ENCODE measurements at places on chromosomes 6 and 20. TPM values are rescaled to one million over a fixed set of nuclear protein-coding genes. Genes with fewer than 3 reads are reported as not detected.

GRCh38 chr20:2759603-2760296 is 40.7 kb downstream of the CPXM1 start:
- no peak overlapping the region for H3K27ac ChIP-seq
- H3K4me3 ChIP-seq = no peak overlapping the region
- H3K4me1 ChIP-seq = no peaks in the 10 kb centered on the region
- no peak for DNase-seq

GRCh38 chr6:110476046-110476849 is at the start of gene SLC22A16:
Gene SLC22A16, minus strand, starts transcription at chr6:110476613. Its CDS starts 39 bp downstream, at chr6:110476574.
- no peaks in the 10 kb centered on the region for H3K4me1 ChIP-seq
- no peak for DNase-seq
- no peaks in the 10 kb centered on the region for H3K27me3 ChIP-seq
- H3K4me3 ChIP-seq = no peak within 1 kb of the TSS
- H3K36me3 ChIP-seq = no peaks in the 10 kb centered on the region

DNA sequence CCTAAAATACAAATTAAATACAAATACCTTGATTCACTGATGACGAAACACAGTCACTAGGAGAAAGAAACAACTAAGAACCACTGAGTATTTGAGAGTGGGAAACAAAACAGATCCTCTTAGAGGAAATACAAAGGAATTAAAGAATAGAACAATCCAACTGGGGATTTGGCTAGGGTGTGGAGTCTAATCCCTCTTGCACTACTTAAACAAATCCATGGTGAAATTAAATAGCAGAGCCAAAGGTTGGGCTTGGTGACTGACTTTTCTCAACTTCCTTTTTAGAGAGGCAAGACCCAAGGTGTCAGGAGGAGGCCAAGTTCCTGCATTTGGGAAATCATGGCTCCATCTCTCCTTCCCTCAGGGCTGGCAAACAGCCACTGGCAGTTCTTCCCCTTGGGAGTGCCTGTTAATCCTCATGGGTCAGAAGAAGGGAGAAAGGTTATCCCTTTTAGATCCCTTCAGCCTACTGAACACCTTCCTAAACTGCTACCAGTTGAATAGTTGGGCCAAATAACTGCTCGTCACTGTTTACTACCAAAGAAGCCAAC is 101.2 kb upstream of the TRAF3IP2 start:
- H3K4me1 ChIP-seq = 0 out of 2 replicates have a peak, but pooled peaks cover 5% of the 10 kb centered on the region
- H3K27ac ChIP-seq = no peak overlapping the region
- no peak for DNase-seq
- no peaks in the 10 kb centered on the region for H3K27me3 ChIP-seq
- no peaks in the 10 kb centered on the region for H3K36me3 ChIP-seq

GRCh38 chr20:51312480-51312783 is 230.1 kb downstream of the NFATC2 start:
- H3K36me3 ChIP-seq = no peaks in the 10 kb centered on the region
- H3K27ac ChIP-seq = peak overlapping the region; percentile 40
- peak overlapping the region; percentile 35 for H3K4me3 ChIP-seq

Gene TCP11
- total RNA-seq = not detected

GRCh38 chr6:8664070-8664469 is 228.7 kb upstream of the SLC35B3 start:
- no peak overlapping the region for H3K27ac ChIP-seq
- H3K4me1 ChIP-seq = no peaks in the 10 kb centered on the region
- no peaks in the 10 kb centered on the region for H3K36me3 ChIP-seq
- no peak for DNase-seq
- H3K27me3 ChIP-seq = no peaks in the 10 kb centered on the region

Gene CST3
- 262 TPM for total RNA-seq

Gene TJAP1
- 60.9 TPM for total RNA-seq

Gene MYL9
- 13.3 TPM for total RNA-seq

- no peak overlapping the region for H3K4me3 ChIP-seq
- no peak overlapping the region for H3K27ac ChIP-seq
- H3K36me3 ChIP-seq = no peaks in the 10 kb centered on the region
- H3K4me1 ChIP-seq = peaks cover 7% of the 10 kb centered on the region
- no peak for DNase-seq
Observed at GRCh38 chr6:121205569-121205968, 128.7 kb downstream of the TBC1D32 start.

GRCh38 chr20:51498765-51499540 is 43.6 kb downstream of the NFATC2 start:
- no peak overlapping the region for H3K4me3 ChIP-seq
- no peak for DNase-seq
- no peaks in the 10 kb centered on the region for H3K36me3 ChIP-seq
- H3K4me1 ChIP-seq = peaks cover 10% of the 10 kb centered on the region
- no peak overlapping the region for H3K27ac ChIP-seq

Gene BPIFB1
- not detected for total RNA-seq
